T1000 (cell line): ENCODE measurements at places on chromosomes 3 and 15.

DNA sequence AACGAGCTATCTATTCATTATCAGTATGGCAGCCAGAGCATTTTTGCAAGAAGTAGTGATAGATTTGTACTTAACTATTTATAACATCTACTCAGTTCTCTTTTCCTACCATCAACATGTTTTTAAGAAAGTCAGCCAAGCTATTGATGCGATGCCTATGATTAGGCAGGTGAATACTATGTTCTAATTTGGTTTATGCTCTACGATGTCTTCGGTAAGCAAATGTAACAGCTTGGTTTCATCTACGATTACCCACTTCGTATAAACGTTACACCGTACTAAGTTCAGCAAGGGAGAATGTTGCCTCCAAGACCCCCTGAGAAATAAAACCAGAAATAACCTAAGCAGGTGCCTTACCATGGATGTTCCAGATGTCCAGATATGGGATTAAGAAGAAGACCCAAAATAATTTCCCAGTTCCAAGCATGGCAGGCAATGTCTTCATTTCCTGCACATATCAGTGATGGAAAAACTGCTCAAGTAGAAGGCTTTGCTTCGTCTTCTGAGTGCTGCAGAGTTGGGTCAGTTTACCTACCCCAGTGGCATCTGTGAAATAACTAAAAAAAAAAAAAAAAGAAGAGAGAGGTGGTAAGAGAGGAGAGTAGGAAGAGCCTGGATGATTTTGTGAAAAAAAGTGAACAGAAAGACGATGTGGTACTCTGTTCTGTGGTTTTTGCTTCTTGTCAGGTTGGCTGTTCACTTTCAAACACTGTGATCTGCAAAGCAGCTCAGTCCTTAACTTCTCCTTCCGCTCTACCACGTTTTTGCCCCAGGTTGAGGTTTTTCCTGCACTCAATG, at the start of gene BTLA:
BTLA (minus strand) TSS at position 559 of the 798 bp plus-strand sequence; CDS start at position 445, 114 bp downstream.
- DNase-seq, result no peak

DNA sequence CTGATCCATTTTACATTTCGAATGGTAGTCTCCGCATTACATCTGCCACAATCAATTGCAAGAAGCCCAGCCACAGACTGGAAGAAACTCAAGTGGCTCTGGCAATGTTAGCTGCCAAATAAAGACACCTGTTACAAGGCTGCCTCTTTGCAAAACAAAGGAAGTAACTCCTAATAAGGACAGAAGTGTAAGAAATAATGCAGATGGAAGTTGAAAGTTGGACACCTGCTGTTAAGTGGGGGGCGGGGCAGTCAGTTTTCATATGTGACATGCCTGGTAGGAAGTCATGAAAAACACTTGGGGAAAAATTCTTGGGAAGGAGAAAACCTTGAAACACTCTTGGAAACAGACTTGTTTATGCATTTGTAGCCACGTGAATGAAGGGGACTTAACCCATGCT, 54.1 kb upstream of the ATP2C1 start:
- no peak for DNase-seq

- DNase-seq, result no peak
Observed at GRCh38 chr15:70259028-70259424, 161.3 kb upstream of the TLE3 start.

DNA sequence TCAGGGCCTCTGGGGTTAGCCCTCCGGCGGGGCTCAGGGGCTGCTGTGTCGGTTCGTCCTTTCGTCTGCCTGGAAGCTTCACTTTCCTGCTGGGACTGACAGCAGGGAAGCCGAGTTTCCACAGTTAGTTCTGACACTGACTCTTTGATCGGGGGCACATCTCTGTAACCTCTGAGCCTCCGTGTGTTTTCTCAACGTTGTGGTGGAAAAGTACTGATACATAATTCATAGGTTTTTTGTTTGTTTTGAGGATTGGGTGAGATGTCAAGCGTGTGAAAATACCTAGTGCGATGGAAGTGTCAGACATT, 481 bp downstream of the AP4E1 start:
- DNase-seq, result no peak

GRCh38 chr15:36256404-36256807, 323.0 kb upstream of the CDIN1 start:
- DNase-seq, result no peak

- DNase-seq, result no peak
Observed at GRCh38 chr3:38662544-38662943, 13.1 kb upstream of the SCN5A start.

DNA sequence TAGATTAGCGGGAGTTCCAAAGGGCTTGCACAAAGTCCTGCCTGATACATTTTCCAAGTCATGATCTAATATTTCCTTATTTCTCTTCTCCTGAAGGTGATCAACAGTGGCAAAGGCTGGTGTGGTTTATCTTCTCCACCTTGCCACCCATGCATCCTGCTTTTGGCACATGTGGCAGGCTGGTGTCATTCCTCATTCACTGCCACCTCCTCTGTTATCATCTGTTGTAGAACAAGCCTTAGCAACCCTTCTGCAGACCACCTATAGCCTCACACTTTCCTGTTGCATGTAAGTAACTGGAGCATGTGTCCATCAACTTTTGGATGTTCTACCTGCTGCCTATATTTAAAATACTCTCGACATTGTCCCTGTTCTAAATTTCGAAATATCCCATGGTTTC, 294.1 kb downstream of the ZBTB20 start:
- DNase-seq, result no peak

- no peak for DNase-seq
Observed at GRCh38 chr3:169759256-169759655, 5.6 kb downstream of the TERC start.

GRCh38 chr3:28077572-28077971, 163.8 kb upstream of the CMC1 start:
- DNase-seq, result no peak

- DNase-seq, result no peak
Observed at GRCh38 chr15:88865498-88866099, 29.7 kb downstream of the HAPLN3 start.

GRCh38 chr3:67382536-67382935, 271.9 kb downstream of the SUCLG2 start:
- no peak for DNase-seq

- DNase-seq, result no peak
Observed at GRCh38 chr15:50164458-50164857, 17.5 kb upstream of the SLC27A2 start.

- no peak for DNase-seq
Observed at GRCh38 chr15:77636209-77636608, 3.5 kb upstream of the LINGO1 start.

DNA sequence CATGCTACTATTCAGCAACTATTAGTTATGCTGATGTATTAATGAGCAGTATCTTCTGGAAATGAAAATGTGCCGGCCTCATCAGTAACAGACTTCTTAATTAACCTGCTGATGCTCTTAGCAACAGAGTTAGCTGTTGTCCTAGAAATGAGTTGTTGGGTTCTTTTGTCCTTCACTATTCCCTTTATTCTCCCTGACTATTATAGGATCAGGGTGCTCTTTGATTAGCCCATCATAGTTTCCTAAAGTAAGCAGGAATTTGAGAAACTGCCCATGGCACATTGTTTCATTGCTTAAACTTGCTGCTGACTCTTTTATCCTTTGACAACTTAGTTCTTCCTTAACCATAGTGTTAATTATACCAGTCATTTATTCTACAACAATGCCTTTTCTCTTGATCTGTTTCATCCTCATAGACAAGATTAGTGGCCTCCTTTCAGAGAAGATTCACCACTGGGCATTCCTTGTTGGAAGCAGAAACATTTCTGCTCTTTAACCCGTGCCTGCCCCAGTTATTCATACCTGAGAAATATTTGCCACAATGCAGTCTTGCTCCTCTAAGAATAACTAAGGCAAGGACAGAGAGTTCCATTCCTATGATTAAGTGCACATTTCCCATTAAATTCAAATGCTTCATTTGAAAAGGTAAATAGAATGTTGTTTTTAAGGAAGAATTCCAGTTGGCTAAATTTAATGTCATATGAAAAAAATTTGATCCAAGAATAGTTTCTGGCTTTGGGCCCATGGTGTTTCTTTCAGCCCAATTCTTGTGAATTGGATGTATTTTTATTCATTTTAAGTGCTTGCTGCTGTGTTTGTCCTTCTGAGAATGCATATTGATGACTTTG, 573.3 kb upstream of the TBL1XR1 start:
- DNase-seq, result no peak

DNA sequence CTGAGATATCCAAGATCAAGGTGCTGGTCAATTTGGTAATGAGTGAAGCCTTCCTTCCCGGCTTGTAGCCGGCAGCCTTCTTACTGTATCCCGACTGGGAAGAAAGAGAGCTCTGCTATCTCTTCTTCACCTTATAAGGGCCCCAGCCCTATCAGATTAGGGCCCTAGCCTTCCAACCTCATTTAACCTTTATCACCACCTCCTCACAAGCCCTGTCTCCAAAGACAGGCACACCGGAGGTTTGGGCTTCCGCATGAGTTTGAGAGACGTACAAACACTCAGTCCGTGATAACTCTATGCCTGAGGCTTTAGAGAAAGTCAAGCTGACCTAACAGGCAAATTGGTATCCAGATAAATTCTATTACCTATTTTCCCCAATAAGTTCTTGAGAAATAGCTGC, 243.9 kb downstream of the OPA1 start:
- DNase-seq, result no peak

- DNase-seq, result peak; percentile 12
Observed at GRCh38 chr3:188060840-188061544, 93.0 kb upstream of the LPP start.

DNA sequence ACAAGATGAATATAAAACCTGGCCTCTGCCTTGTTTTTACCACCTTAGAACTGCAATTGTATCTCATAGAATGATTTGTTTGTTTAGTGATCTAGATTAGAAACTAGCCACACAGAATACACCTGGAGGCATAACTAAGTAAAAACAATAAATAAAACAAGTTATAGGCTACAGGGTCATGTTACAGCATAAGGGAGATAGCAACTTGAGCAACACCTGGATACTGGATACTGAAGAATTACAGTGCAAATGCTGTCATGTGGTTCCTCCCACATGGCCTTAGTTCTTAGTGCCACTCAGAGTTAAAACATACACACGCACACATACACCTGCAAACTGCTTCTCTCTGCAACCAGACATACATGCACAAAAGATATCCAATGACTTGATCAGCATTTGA, 563.4 kb upstream of the DPPA4 start:
- no peak for DNase-seq

GRCh38 chr15:51132384-51133139, 37.9 kb upstream of the TNFAIP8L3 start:
- DNase-seq, result peak; percentile 40

DNA sequence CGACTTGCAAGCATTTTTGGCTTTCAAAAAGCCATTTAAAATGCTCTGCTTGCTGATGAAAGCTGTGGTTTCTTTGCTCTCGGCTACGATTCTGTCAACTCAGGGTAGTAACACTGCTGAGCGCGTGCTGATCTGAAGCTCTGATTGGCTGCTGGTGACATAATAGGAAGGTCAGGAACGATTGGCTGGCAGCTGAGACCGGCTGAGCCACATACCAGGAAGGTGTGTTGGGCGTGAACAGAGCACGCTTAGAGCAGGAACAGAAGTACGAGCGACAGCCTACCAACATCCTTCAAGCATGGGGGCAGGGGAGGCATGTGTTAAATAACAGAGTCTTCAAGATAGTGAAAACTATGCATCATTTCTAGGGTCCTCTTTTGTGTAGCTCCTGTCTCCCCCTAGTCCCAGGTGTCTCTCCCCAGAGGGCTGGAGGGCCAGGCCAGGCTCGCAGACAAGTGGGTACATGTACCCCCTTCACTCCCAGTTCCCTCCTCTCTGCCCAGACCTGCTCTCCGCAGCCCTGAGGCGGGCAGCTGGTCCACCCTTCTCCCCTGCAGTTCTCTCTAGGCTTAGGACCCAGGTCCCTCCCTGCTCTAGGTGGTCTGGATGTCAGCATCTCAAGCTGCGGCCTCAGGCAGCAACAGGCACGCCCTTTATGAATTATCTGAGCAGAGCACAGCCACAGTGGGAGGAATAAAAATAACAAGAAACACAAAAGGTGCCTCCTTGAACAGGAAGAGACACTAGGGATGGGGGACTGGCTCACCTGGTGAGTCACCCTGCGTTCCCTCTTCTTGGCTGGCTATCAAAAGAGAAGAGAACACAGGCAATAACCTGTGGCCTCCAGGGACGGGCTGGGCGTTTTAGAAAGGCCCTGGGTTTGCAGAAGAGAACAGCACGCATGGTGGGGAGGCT, 76.0 kb downstream of the TAMM41 start:
- DNase-seq, result no peak

DNA sequence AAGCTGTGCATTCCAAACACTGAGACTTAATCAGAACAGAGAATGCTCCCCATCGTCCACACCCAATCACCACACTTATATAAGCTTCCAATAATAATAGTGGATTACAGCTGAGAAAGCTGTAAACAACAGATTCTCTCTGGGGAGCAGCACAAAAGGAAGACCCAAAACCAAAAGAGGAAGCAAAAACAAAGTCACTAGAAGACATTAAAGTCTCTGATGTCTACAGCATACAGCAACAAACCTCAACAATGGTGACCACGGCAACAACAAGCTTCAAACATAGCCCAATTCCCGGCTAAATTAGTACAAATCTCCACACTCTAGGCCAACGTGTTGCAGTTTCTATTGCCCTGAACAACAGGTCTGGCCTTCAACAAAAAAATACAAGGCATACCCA, 37.7 kb downstream of the ZDHHC23 start:
- no peak for DNase-seq

- no peak for DNase-seq
Observed at GRCh38 chr3:66443118-66443803, 57.6 kb downstream of the LRIG1 start.

GRCh38 chr15:74788683-74789151, 6.8 kb downstream of the CSK start:
- DNase-seq, result no peak

DNA sequence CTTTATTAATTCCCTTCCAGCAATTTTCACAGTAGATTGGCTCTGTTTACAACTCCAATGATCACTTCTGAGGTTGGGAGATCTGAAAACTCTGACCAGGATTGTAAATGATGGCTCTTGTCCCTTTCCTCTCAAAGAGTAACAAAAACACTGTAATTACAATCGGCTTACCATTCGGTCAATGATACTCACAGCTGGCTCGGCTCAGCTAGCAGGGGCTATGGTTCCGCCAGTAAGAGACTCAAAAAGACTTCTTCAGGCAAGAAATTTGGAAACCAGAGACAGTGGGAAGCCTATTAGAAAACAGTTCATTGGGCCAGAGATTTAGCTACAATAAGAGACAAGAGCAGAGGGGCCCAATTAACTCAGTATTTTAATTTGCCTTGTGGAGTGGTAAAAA, 96.6 kb downstream of the LRRC3B start:
- DNase-seq, result no peak

DNA sequence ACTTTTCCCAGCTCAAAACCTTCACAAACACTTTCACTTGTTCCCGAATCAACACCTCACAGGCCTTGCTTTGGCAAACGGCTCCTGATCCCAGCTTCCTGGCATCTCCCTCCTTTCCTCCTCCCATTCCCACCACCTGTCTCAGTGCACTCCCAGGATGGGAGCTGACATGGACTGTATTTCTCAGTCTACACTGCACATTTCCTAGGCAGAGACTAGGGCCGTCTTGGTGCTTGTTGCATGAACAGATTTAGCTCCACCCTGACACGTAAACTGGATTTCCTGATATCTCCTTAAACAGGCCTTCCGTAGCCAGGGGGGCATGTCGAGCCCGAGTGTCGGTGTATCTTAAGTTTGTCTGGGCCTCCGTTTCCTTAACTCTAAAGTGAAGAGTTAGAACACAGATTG, 790 bp upstream of the WHAMM start:
- DNase-seq, result no peak
